Stimulated activated CD4-positive, alpha-beta T cell treated with anti-CD3 and anti-CD28 coated beads, Interleukin-4, amount 100 ng/mL, for 1 hour (primary cell): ENCODE measurements at places on chromosomes 7 and 10.

DNA sequence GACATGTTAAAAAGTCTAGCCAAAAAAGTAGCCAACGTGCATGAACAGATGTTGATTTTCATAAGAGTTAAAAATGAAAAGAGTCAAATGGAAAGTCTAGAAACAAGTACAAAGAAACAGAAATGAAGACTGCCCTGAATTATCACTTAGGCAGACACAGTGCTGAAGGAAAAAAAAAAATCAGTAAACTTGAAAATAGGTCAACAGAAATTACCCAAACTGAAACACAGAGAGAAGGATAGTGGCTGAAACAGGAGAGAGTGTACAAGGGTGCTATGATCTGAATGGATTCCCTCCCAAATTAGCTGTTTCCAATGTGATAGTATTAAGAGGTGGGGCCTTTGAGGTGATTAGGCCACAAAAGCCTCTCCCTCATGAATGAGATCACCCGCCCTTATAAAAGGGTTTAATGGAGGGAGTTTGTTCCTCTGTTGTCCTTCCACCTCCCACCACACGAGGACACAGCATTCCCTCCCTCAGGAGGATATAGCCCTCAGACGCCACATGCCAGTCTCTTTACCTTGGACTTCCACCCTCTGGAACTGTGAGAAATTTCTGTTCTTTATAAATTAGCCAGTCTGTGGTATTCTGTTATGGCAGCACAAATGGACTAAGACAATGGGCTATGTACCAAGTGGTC, 249.7 kb downstream of the AHR start:
- no peak for DNase-seq

GRCh38 chr10:104907521-104907920, 266.4 kb downstream of the SORCS3 start:
- no peak for DNase-seq

GRCh38 chr10:2509081-2509531, 558.2 kb upstream of the PFKP start:
- no peak for DNase-seq

DNA sequence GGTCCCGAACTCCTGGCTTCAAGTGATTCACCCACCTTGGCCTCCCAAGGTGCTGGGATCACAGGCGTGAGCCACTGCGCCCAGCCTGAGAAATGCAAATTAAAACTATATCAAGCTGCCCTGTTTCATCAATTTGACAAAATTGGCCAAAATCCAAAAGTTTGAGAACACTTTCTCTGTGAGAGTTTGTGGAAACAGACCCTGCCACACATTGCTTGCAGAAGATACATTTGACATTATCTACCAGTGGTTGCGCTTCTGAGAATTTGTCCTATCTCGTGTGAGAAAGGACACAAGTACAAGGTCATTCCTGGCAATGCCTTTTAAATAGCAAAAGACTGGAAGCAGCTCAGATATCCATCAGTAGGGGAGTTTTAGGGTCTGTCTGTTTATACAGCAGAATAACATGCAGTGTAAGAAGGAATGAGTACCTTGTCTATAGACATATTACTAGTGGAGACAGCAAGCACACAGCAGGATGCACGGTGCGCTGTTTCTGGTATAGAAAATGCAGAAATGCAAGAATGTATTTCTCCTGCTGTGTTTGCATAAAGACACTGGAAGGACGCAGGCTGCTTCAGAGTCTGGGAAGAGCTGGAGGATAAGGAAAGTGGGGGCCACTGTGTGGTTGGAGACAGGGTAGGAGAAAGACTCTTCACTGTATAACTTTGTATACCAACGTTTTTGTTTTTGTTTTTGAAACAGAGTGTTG, 4.3 kb downstream of the LHPP start:
- DNase-seq = no peak

- DNase-seq = no peak
Measured at GRCh38 chr10:129868449-129869035, 95.5 kb downstream of the EBF3 start.

DNA sequence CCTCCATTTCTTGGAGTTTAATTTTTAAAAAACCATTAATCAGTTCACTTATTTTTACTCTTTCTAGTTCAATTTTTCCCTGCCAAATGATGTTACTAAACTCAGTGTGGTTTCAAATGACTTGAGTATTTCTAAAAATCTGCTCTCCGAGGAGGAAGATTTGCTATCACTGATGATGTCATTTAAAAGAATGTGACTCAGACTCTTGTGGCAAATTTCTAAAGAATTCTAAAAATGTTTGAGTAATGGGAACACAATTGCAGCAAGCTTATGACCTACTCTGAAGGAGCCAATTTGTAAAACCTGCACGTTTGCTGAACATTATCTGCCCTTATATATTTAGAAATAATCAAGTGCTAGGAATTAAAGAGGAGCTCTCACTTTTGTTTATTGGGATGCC, 88.6 kb downstream of the SPAG6 start:
- no peak for DNase-seq

GRCh38 chr10:58733436-58733835, 220.8 kb downstream of the BICC1 start:
- no peak for DNase-seq

GRCh38 chr7:81627536-81628287, 142.1 kb downstream of the HGF start:
- DNase-seq = no peak

DNA sequence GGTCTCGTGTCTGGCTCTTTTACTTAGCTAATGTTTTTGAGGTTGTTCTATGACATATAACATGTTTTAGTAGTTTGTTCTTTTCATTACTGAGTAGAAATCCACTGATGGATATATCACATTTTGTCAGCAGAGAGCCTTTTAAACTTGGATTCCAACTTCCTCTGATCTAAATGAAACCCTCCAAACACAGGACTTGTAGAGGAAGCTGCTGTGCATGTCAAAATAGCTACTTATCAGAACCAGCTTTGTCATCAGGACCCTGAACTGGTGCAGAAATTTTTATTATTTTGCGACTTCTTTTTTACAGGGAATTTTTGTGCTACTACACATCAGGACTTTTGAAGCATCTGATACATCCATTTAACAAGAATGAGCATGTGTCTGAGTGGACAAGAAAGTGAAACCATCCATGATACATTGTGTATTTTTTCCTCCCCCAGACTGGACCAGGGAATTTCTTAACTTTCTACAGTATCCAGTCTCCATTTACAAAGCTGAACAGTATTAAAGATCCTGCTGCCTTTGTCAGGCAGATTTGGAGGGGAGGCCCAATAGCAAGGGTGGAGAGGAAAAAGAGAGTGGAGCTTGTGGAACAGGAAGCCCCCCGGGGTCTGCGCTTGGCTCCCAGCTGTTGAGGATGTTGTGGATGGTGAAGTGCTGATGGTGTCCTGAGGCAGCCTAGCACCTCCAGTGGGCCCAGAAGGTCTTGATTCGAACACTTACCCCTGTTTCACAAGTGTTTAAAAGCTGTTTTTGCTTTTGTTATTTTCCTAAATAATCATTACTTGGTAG, 29.3 kb upstream of the MTPAP start:
- no peak for DNase-seq

- DNase-seq = no peak
Measured at GRCh38 chr7:157885140-157885539, 548.3 kb downstream of the DNAJB6 start.

DNA sequence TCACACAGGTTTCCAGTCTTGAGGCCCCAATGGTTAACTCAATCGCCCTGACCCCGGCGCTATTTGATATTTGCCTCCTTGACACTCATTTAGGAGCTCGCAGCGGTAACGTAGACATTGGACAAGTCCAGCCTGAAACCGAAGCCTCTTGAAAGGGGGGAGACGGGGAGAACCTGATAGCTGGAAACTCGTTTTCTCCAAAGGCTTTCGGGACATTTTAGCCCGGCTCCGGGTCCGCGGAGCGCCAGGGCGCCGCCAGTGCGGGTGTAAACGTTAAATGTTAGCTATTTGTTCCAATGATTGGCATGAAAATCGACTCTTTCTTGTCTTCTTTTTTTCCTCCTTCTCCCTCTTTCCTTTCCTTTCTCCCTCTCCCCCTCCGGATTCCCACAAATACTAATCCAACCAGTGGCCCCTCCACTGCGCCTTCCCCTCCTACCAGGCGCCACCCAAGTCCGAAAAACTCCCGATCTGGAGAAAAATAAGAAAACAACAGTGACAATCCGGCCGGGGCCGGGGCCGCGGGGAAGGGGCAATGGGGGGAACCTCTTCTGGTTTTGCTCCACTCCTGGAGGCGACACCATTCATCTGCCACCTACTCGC, 17.2 kb upstream of the GATA3 start:
- no peak for DNase-seq

DNA sequence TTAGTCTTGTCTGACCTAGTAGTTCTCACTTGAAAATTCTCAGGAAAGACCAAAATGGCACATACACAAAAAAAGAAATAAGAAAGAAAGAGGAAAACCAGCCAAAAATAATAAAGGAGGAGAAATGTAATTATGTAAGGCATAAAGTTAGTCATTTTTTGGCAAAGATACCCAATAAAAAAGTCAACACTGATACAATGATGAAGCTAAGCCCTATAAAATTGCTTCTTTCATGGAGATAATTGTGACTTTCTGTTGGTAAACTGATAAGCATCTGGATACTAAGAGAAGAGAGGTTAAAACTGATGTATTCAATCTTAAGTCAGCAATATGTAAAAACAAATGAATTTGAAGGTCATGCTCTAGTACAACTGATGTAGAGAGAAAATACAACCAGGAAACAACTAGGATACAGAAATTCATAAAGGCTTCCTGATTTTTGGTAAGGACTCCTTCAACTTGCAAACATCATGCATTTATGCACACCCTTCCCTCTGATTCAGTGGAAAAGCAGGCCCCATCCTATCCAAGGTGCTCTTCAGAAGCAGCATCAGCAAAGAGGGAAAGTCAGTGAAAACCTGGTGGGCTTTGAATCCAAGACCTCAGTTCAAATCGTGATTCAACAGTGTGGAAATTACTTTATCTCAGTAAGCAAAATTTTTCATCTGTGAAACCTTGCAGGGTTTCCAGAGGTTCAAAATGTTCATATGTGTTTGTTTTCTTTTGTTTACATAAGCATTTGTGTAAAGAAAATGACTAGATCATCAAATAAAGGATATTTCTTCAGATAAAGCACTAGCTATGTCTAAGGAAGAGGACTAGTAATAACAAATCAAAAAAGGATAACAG, 32.6 kb downstream of the IMMP2L start:
- DNase-seq = no peak

- DNase-seq = no peak
Measured at GRCh38 chr7:121167971-121168370, 160.8 kb upstream of the WNT16 start.

DNA sequence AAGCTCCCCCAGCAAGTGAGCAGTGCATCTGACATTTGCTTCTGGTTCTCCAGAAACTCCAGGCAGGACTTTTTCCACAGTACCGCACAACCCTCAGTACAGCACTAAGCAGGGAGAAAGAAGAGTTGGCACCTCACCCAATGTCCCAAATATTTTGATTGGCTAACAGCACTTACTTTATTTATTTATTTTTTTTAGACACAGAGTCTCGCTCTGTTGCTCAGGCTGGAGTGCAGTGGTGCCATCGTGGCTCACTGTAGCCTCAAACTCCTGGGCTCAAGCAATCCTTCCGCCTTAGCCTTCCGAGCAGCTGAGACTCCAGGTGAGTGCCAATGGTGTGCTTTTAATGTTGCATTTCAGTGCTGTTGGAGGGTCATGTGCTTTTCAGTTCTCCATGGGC, 200.3 kb upstream of the ZMIZ1 start:
- no peak for DNase-seq

- DNase-seq = no peak
Measured at GRCh38 chr10:493391-494148, 195.9 kb downstream of the DIP2C start.

DNA sequence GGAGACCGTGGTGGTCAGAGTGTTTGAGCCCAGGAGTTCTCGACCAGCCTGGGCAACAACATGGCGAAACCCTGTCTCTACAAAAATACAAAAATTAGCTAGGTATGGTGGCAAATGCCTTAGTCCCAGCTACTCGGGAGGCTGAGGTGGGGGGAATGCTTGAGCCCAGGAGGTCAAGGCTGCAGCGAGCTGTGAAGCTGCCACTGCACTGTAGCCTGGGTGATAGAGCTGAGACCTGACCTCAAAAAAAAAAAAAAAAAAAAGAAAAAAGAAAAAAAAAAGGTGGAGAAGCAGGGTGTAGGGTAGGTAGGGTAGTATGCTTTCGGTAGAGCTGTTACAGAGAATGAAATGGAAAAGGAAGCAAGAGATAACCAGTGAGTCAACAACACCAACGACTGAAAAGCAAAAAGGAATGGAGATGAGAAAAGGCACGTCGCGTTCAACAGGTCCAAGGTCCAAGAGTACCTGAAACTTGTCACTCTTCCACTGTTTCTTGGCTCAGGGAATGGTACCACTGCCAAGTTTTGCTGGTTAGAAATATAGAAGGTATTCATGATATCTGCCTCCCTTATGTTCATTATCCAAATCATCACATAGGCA, 4.3 kb upstream of the RSBN1L start:
- DNase-seq = no peak

- no peak for DNase-seq
Measured at GRCh38 chr7:94530109-94530508, 20.5 kb downstream of the CASD1 start.

DNA sequence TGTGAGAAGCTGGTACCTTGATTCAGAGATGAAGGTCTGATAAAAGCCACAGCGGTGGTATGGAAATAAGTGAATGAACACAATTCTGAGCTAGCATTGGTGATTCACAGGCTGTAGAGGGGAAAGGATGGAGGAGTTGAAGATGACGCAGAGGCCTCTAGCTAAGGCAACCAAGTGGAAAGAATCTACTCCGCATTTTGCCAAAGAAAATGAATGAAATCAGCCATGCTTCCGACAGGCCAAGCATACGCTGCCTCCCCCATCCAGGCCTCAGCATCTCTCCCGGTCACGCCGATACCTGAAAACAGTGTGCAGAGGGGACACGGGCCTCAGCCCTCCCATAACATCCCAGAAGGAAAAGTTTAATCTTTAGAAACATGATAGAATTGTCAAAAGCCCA, 124.3 kb upstream of the UNC5B start:
- DNase-seq = no peak

- DNase-seq = peak; percentile 33
Measured at GRCh38 chr7:6446838-6447580, 745 bp downstream of the DAGLB start.

DNA sequence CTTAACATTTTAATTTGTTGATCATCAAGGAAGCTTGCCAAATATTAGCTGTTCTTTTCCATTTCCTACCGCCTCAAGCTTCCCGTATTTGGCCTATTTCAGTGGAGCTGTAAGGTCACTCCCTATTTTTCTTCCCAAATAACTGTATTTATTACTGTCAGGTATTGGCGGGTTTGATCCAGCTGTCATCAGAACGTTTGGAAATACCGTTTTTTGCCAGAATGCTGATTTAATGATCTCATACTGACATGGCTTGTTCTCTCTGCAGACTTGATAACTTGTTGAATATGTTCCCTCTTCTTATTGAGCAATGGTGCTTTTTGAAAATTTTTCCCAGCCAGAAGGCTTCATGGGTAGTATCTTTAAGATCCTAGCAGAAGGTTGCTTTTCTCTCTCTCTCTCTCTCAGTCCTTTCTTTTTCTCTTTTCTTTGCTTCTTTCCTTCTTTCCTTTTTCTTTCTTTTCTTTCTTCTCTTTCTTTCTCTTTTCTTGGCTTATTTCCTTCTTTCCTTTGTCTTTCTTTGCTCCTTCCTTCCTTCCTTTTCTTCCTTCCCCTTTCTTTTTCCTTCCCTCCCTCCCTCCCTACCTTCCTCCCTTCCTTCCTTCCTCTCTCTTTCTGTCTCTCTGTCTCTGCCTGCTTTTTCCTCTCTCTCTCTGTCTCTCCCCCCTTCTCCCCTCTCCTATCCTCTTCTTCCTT, 42.1 kb downstream of the CUX1 start:
- no peak for DNase-seq

- no peak for DNase-seq
Measured at GRCh38 chr10:118290471-118290995, 51.6 kb downstream of the FAM204A start.

GRCh38 chr7:74051629-74052410, 23.8 kb downstream of the ELN start:
- DNase-seq = no peak

GRCh38 chr10:75070961-75071428, 40.5 kb upstream of the SAMD8 start:
- no peak for DNase-seq
